ENCODE measurements at places on chromosomes 6 and 20. TPM values are rescaled to one million over a fixed set of nuclear protein-coding genes. Genes with fewer than 3 reads are reported as not detected.

DNA sequence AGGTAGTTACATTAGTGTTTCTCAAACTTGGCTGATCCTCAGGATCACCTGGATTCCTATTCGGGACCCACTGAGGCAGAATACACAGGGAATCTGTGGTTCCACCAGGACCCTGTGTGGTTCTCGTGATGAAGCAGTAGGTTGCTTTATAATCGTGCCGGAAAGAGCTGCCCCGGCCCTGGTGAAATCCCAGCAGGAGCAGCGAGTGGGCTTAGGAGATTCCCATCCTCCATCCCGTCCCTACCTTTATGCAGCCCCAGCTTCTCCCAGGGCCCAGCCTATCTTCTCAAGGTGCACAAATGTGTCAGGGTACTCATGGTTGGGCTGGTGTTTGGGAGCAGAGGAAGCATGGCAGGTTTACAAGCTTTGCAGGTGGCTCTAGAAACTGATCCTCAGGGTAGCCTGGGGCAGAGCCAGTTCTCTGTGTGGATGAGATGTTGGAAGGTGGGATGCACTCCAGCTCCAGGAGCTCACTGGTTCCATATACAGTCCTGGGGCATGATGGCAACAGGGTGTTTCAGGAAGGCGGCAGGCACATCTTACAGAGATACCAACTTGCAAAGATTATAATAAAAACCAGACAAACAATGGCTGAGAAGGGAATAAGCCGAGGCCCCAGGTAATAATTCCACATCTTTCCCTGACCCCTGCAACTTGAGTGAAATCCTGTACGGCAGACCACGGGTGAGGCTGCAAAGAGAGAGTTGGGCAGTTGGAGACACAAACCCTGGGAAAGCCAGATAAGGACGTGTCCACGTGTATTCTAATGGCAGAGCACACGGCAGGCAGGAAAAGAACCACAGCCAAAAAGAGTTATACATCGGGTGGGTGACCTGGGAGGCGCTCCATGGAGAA is 5.9 kb downstream of the SLC22A1 start:
- no peak for DNase-seq

GRCh38 chr6:40325041-40325440 is 262.1 kb downstream of the LRFN2 start:
- no peak for DNase-seq

The ADAM33 gene
- polyA plus RNA-seq, result 43.0 TPM

The ADGRB3 gene
- polyA plus RNA-seq, result 0.96 TPM
